ENCODE measurements at places on chromosomes 1 and 21.

- no peak for DNase-seq
Measured at GRCh38 chr1:159067699-159068621, 8.6 kb downstream of the AIM2 start.

GRCh38 chr1:244545511-244545910 is 84.4 kb downstream of the CATSPERE start:
- no peak for DNase-seq

GRCh38 chr1:53026254-53026653 is 35.8 kb upstream of the PODN start:
- no peak for DNase-seq

- DNase-seq: no peak
Measured at GRCh38 chr1:228321895-228322294, 84.7 kb downstream of the TRIM11 start.

DNA sequence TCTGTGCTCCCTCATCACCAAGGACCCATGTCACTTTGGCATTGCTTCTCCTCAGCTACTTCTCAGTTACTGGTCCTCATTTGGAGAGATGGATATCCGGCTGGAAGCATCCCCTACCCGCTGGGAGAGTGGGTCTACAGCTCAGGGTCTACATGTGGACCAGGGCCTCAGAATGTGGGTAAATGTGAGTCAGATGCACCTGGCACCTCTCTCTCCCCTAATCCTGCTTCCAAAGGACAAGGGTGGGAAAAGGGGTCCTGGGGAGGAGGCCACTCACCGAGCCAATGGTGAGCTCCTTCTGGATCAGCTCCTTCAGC is 908 bp downstream of the S100A6 start:
- DNase-seq: no peak

GRCh38 chr1:43443197-43443946 is 10.4 kb downstream of the HYI start:
- no peak for DNase-seq

- DNase-seq: no peak
Measured at GRCh38 chr1:153934746-153935145, 11.8 kb downstream of the DENND4B start.

- no peak for DNase-seq
Measured at GRCh38 chr1:234570329-234571120, 39.5 kb downstream of the IRF2BP2 start.

GRCh38 chr1:199170711-199171110 is 531.9 kb downstream of the PTPRC start:
- no peak for DNase-seq

DNA sequence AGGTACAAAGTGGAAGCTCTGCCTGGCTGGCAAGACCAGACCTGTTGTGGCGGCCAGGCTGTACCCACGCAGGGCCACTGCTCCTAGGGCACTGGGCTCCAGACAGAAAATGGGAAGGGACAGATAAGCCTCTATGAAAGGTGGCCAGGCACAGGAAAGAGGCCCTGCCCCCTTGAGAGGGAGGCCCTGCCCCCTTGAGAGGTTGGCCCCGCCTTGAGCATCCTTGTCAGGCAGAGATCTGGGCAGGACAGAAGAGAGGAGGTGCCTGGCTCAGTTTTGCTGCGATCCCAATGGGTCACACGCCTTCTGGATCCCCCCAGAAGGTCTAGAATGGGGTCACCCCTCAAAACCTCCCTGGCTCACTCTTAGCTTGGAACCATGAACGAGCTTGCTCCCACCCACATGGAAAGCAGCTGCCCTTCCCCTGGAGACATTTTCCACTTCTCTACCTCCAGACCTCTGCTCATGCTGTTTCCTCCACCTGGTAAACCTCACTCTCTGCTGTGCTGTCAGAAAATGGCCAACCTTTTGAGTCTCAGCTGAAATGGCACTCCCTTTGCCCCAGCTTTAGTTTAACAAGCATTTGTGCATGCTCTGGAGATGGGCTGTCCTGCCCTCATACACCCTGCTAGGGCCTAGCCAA is 17.5 kb upstream of the ECE1 start:
- no peak for DNase-seq

GRCh38 chr1:184215274-184215925 is 163.9 kb downstream of the TSEN15 start:
- no peak for DNase-seq

GRCh38 chr21:33418691-33419090 is 15.5 kb downstream of the IFNGR2 start:
- DNase-seq: no peak

DNA sequence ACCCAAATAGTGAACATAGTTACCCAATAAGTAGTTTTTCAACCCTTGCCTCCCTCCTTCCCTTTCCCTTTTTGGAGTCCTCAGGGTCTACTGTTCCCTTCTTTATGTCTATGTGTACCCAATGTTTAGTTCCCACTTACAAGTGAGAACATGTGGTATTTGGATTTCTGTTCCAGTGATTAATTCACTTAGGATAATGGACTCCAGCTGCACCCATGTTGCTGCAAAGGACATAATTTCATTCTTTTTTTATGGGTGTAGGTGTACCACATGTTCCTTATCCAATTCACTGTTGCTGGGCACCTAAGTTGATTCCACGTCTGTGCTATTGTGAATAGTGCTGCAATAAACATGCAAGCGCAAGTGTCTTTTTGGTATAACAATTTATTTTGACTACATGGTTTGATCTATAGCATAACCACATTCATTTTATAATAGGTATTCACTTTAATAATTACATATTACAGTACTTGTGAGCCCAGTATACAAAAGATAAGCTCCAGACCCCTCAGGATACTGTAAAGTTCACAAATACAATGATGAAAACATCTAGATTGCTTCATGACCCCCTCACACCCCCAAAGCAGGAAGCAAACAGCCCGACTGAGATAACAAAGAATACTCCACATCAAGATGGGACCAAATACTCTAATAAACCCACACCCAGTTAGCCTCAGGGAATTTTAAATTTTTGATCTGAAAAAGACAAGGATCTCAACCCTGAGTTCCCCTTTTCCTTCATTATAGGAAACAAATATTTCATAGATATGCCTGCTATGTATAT is 45.3 kb downstream of the PUM1 start:
- no peak for DNase-seq

DNA sequence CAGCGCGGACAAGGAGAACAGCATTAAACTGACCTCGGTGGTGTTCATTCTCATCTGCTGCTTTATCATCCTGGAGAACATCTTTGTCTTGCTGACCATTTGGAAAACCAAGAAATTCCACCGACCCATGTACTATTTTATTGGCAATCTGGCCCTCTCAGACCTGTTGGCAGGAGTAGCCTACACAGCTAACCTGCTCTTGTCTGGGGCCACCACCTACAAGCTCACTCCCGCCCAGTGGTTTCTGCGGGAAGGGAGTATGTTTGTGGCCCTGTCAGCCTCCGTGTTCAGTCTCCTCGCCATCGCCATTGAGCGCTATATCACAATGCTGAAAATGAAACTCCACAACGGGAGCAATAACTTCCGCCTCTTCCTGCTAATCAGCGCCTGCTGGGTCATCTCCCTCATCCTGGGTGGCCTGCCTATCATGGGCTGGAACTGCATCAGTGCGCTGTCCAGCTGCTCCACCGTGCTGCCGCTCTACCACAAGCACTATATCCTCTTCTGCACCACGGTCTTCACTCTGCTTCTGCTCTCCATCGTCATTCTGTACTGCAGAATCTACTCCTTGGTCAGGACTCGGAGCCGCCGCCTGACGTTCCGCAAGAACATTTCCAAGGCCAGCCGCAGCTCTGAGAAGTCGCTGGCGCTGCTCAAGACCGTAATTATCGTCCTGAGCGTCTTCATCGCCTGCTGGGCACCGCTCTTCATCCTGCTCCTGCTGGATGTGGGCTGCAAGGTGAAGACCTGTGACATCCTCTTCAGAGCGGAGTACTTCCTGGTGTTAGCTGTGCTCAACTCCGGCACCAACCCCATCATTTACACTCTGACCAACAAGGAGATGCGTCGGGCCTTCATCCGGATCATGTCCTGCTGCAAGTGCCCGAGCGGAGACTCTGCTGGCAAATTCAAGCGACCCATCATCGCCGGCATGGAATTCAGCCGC is 2.5 kb downstream of the S1PR1 start:
- no peak for DNase-seq

GRCh38 chr1:172117800-172118199 is 276.5 kb downstream of the DNM3 start:
- no peak for DNase-seq

DNA sequence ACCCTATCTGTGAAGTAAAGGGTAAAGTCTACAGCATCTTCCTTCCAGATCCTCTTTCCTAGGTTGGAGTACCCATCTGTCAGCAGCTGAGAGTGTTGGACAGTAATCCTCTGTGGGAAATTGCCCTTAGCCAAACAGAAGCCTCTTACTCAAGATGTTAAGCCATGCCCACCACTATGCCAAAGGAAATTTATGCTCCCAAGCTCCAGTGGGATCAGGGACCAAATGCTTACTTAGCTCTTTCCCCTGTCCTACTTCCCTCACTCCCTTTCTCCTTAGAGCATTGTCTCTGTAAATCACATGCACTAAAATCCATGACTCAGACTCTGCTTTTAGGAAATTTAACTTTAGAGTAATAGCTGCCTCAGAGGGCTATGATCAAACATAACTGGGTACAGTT is 254.0 kb downstream of the BRINP2 start:
- DNase-seq: no peak

GRCh38 chr1:92587445-92587844 is 100.7 kb upstream of the GFI1 start:
- DNase-seq: no peak

- DNase-seq: no peak
Measured at GRCh38 chr1:227185291-227185690, 133.0 kb downstream of the CDC42BPA start.

- DNase-seq: no peak
Measured at GRCh38 chr1:206537141-206537540, 29.8 kb downstream of the RASSF5 start.

DNA sequence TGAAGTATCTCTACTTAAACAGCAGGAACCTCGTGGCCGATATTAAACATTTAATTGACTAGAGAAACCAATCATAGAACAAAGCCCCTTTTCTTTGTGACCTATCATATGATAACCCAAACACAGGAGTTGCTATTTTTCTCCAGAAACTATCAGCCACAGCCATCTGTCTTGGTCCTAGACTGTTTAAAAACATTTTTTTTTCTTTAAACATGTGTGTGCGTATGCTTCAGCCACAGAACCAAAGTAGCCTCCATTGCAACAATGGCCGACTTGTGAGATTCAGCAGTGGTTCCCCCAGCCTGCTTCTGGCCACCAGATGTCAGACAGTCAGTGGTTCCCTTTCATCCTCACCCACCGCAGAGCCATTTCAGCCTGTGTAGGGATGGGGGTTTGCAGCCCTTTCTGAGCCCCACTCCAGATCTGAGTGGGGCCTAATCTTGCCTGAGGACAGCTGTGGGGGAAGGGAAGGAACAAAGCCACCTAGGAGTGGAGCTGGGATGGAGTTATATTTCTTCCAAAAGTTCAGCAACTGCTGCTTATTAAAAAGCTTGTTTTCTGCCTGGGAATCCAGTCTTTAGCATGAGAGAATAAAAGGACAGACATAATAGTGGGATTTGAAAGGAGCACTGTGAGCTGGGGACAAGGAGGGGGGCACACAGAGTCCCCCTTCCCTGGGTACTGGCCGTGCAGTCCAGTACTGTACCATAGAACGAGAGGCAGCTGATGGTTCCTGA is 11.7 kb upstream of the IGSF3 start:
- DNase-seq: no peak

GRCh38 chr1:201298396-201299381 is 15.4 kb downstream of the PKP1 start:
- no peak for DNase-seq
